Stimulated activated CD4-positive, alpha-beta T cell treated with anti-CD3 and anti-CD28 coated beads, TNF-alpha, amount 100 ng/mL, for 24 hours (primary cell): ENCODE measurements at places on chromosomes 2 and 18.
A peak's percentile ranks its signal among the peaks of the same experiment; 100 is the strongest.

DNA sequence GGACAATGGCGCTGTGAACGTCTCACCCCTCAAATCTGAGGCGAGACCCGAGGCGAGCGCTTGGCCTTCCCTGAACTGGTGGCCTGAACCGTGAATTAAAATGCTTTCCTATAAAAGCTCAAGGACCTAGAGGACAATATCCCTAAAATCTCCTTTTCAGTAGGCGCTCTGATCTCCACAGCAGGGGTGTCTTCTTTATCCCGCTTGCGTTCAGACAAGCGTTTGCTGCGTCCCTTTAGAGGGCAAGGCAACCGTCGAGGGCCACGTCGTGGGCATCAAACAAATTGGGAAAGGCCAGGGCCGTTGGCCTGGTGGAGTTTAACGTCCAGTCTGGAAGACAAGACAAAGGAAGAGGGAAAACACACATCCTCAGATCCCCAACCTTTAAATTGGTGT, 1.3 kb upstream of the RAX start:
- DNase-seq: no peak

GRCh38 chr2:156334496-156335478, 2.3 kb upstream of the NR4A2 start:
- DNase-seq: peak; percentile 76

DNA sequence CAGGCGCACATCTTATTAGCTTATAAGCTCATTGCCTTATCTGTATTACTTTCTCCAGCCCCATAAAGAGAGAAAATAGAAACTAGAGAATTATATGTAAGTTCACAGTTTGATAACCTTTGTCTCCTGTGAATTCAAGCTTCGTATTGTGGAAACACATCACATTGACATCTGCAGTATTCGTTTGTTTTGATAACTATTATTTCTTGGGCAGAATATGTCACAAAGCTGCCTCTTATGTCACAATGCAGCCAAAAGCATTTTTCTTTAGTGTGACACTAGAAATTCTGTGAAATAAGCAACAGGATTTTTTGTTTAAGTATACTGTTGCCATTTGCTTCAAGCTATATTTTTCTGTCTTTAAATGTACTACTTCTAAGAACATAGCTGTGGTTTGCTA, 221.5 kb downstream of the DOK6 start:
- DNase-seq: no peak

GRCh38 chr2:172639256-172639655, 83.4 kb downstream of the PDK1 start:
- DNase-seq: no peak

DNA sequence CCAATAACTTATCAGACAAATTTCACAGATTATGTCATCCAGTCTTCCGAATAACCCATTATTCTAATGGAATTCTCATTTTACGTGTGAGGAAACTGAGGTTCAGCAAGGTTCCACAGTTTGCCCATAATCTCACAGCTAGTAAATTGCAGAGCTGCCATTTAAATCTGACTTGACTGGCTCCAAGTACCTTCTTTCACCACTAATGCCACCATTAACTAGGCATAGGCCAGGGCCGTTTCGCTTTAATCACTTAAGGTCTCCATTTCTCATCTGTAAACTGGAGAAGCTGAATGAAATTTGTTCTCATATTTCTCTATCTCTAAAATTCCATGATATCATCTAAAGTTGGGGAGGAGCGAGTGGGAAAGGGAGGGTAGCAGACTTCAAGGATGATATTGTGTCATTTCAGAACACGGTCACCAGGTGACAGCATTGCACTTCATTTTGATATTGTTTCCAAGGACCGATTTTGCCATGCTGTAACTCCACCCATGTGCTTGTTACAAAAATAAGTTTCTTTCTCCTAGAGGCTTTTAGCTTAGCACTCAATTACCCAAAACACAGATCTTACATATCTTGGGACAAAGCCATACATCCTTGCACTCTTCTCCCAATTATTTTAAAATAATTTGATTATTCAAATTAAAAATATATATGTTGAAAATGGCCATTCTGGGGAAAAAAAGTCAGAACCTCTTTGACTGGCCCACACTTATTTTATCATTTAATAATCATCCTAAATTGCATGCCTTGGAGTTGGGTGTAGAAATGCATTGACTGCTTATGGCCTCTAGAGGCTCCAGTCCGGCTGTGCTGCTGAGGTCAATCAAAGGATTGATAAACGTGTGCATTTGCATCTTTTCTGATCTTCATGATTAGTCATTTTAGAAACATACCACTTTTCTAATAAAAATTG, 123.8 kb downstream of the AKAIN1 start:
- DNase-seq: peak; percentile 4

DNA sequence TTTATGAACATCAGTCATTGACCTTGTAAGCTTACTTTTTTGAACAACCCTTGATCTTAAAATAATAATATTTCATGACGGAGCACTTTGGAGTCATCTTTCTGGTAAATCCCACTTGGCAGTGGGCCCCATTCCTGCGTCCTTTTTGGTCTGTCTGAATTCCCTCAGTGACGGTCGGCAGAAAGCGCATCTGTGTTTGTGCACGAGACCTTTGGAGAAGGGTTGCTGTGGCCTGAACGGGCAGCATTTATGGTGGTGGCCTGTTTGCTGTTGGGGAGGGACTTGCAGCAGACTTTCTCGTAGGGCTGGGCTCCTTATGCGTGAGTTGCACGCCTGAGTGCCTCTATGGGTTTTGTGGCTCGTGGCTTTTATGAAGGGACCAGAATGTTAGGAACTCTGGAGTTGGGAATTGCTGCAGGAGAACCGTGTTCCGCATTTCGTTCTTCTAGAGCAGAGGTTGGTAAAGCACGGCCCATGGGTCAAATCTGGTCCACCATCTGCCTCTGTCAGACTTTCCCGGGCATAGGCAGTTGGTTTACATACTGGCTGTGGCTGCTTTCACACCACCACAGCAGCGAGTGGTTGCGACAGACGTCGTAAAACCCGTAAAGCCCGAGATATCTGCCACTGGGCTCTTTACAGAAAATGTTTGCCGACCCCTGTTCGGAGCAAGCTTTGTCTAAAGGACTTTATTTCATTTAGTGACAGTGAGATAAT, 30.8 kb downstream of the LPIN1 start:
- no peak for DNase-seq

DNA sequence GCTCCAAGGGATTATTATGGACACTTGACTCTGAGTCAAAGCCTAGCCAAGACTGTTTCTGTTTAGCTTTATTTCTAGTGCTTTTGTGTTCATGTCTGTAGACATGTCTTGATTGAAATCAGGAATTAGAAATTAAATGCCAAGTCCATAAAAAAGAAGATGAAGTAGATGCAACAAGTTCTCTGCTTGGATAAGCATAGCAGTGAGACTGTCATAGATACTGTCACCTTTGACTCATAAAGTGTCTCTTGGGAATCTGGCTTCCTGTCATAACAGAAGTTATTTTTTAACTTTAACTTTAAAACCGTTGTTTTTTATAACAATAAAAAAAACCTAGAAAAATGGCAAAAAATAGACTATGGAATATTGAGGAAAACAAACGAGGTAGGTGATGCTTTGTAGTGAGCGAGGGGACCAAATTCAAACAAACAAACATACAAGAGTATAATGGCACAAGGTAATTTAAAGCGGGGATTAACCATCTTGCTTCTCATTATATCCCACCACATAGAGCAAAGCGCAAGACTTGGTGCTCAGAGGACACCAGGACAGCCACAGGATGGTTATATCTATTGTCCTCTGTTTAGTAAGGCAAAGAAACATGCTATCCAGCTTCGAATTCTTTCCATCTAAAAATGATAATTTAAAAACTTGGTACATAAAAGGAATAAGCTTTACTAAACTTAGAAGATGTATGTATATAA, 64.6 kb downstream of the CD226 start:
- no peak for DNase-seq

DNA sequence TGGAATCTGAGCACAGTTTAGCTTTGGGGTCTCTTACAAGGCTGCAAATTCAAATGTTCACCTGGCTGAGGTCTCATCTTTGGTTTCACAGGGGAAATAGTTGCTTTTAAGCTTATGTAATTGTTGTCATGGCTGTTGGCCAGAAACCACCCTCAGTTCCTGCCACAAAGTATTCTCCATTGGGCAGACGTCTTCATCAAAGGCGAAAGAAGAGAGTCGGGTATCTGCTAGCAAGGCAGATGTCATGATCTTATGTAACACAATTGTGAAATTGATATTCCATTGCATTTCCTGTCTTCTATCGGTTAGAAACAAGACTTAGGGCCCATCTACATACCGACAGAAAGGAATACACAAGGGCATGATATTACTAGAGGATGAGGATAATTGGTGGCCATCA, 816.2 kb downstream of the MBD2 start:
- no peak for DNase-seq

DNA sequence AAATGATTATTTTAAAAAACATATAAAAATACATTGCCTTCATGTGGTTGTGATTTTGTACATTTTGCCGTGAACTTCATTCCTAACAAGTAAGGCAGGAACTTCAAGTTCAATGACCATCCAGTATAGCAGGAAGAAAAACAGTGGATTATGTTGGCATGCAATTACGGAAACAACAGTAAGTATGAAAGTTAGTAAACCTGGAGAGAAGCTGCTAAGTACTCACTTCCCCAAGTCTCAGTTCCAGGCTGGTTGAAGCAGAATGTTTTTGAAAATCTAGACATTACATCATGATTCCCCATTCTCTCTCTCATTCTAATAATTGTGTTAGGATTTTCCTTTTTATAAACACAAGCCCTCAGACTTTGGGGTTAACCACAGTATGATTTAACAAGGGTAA, 987.1 kb upstream of the KLHL29 start:
- no peak for DNase-seq

DNA sequence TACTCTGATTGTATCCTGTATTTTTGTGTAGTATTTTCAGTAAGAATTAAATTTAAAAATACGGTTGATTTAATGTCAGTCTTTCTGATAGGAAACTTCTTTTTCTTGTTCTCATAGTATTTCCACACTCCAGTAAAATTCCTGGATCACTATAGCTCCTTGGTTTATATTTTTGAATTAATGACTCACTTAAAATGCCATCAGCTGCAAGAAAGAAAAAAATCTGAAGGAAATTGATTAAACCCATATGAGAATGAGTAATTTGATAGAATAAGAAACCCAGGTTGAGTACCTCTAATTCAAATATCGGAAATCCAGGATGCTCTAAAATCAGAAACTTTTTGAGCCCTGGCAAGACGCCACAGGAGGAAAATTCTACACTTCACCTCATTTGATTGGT, 186.8 kb upstream of the RND3 start:
- no peak for DNase-seq

GRCh38 chr2:86045541-86045940, 60.1 kb downstream of the POLR1A start:
- DNase-seq: no peak

DNA sequence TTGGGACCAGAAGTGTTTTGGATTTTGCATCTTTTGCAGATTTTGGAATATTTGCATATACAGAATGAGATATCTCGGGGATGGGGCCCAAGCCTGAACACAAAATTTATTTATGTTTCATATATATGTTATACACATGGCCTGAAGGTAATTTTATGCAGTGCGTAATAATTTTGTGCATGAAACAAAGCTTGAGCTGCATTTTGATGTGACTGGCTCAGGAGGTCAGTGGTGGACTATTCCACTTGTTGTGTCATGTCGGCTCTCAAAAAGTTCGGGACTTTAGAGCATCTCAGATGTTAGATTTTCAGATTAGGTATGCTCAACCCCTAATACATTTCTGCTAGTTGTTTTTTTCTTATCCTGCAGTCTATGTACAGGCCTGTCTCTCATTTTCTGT, 145.4 kb downstream of the FAM210A start:
- no peak for DNase-seq

- DNase-seq: no peak
These were observed 35.4 kb upstream of the ARMC9 start for GRCh38 chr2:231163011-231163410.

DNA sequence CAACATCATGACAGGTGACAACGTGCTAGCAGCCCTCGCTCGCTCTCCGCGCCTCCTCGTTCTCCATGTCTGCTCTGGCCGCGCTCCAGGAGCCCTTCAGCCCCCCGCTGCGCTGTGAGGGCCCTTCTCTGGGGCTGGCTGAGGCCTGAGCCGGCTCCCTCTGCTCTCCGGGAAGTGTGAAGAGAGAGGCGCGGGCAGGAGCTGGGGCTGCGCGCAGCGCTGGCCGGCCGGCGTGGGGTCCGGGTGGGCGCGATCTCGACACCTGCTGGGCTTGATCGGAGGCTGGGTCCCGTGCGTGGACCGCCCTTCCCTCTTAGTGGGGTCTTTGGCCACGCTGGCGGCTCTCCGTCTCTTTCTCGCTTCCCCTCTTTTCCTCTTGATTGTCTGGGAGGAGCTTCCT, 195.5 kb downstream of the ANKRD30BL start:
- no peak for DNase-seq

DNA sequence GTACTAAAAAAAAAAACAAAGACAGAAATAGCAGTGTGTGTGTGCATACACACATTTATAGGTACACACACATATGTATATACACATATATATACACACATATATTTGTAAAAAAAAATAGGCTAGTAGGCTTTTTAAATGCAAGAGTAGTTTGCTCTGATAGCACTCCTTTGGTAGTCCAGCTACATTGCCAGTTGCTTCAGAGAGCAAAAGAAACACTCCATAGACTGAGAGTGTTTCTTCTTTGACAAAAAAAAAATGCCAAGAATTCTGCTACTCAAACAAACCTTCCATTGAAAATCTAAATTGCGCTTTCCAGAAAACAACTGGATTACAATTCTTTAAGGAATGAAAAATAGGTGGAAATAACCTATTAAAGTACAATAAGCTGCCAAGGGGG, 365.9 kb upstream of the GALNT5 start:
- no peak for DNase-seq

GRCh38 chr18:23301972-23302371, 151.1 kb upstream of the RIOK3 start:
- DNase-seq: no peak

DNA sequence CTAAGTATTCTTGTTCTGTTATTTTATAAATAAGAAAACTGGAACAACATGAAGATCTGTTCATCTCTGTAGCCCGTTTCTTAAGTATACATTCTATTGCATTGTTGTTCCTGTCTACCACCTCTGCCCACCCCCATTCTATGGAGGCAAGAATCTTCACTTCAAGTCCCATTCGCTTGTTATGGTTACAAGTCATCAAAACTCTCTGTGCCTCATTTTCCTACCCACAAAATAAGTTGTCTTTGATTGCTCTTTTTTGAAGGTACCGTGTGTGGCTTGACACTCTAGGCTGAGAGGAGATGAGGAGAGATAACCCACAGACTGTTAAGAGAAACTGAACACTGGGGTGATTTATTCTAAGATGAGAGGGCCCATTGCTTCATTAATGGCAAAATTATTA, 2.9 kb upstream of the EVA1A start:
- no peak for DNase-seq

- no peak for DNase-seq
These were observed 15.5 kb upstream of the OTX1 start for GRCh38 chr2:63035169-63035568.

DNA sequence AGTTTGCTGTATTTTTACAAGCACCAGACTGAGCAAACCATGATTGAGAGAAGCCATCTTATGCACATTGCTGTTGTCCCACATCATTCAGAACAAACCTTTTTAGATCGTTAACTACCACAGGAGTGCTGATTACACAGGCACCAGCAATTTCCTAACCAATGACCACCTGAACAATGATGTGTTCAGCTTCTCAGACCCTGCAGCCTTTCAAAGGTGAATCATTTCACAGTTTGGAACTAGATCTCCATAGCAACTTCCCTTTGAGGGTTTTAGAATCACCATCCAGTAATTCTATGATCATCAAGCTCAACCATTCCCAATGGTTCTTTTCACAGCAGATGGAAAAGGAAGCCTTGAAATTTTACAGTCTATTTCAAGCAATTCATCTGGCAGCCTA, 71.4 kb downstream of the OLA1 start:
- no peak for DNase-seq

- no peak for DNase-seq
These were observed 40.6 kb upstream of the TFPI start for GRCh38 chr2:187594801-187595200.
